Chondrocyte (in vitro differentiated cells): ENCODE measurements at places on chromosomes 16 and 17.

GRCh38 chr17:57518587-57519581 lies 226.2 kb downstream of the CCDC182 start:
- DNase-seq: no peak

- no peak for DNase-seq
Observed at GRCh38 chr17:3956327-3956957, 7.8 kb downstream of the ATP2A3 start.

GRCh38 chr17:65406552-65406951 lies 154.9 kb downstream of the AXIN2 start:
- DNase-seq: no peak

DNA sequence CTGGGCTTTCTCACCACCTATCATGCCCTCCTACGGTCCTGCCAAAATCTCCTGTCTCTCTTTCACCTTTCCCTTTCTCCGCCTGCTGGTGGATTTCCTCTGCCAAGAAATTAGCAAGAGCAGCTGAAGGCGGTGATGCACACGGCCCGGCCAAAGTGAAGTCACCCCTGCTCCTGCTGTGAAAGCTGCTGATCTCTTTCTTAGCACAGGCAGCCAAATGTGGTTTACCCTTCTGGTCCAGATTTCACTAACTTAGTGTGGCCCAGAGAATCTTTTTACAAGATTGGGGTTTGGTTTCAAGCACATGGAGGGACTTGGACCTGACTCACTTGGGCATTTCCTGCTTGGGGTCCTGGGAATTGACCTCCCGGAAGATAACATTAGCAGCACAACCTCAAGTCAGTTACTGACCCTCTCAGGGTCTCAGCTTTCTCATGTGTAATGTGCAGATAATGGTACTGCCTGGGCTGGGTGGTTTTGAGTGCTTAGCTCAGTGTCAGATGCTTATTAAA lies 155.7 kb downstream of the SOCS1 start:
- DNase-seq: no peak

DNA sequence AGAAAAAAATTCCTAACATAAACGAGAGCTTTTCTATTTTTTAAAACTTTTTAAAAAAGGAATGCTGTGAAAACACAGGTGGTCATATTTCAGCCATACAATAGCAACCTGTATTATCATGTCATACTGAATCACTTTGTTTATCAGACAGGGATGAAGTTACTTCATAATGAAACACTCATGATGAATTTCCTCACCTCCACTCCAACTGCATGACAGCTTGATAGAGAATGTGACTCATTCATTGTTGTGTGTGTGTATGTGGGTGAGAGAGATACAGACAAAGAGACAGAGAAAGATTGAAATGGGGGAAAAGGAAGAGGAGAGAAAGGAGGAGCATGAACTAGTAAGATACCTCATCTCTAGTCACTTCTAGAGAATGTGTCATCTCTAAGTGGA lies 109.0 kb downstream of the SYCE1L start:
- DNase-seq: no peak

GRCh38 chr17:57086069-57086930 lies 1.3 kb downstream of the AKAP1 start:
- DNase-seq: no peak

DNA sequence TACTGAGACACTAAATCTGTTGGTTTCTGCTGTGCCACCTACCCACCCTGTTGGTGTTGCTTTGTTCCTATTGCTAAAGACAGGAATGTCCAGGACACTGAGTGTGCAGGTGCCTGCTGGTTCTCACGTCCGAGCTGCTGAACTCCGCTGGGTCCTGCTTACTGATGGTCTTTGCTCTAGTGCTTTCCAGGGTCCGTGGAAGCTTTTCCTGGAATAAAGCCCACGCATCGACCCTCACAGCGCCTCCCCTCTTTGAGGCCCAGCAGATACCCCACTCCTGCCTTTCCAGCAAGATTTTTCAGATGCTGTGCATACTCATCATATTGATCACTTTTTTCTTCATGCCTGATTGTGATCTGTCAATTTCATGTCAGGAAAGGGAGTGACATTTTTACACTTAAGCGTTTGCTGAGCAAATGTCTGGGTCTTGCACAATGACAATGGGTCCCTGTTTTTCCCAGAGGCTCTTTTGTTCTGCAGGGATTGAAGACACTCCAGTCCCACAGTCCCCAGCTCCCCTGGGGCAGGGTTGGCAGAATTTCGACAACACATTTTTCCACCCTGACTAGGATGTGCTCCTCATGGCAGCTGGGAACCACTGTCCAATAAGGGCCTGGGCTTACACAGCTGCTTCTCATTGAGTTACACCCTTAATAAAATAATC lies 14.6 kb downstream of the STH start:
- DNase-seq: no peak

DNA sequence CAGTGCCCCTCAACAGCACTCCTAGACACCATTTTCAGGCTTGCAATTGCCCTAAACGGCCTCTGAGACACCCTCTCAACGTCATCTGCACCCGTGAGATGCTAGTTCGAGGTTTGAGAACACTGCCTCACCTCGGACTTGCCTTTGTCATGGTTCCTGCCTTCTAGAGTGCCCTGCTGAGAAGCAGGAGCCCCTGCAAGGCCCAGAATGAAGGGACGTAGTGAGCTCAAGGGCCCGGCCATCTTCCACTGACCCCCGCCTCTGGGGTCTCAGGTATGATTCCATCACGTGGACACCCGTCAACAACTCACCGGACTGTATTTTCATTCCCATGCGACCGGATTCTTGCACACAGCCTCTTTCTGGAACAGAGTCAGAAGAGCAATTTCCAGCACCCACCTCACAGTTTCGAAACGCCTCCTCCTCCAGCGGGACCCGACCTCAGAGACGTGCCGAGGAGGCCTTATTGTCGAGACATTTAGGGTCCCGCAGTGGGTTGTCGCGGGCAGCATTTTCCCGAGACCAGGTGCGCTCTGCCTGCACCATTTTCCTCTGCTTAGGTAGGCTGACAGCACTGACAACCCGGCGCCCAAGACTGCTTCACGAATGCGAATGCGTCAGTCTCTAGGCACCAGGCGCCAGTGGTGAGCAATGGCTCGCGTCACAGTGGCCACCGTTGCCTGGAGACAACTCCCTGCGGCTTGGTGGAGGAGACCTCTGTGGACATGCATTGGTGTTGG lies 999.9 kb downstream of the KCNJ18 start:
- no peak for DNase-seq

- no peak for DNase-seq
Observed at GRCh38 chr16:80541306-80541694, 507 bp downstream of the DYNLRB2 start.

DNA sequence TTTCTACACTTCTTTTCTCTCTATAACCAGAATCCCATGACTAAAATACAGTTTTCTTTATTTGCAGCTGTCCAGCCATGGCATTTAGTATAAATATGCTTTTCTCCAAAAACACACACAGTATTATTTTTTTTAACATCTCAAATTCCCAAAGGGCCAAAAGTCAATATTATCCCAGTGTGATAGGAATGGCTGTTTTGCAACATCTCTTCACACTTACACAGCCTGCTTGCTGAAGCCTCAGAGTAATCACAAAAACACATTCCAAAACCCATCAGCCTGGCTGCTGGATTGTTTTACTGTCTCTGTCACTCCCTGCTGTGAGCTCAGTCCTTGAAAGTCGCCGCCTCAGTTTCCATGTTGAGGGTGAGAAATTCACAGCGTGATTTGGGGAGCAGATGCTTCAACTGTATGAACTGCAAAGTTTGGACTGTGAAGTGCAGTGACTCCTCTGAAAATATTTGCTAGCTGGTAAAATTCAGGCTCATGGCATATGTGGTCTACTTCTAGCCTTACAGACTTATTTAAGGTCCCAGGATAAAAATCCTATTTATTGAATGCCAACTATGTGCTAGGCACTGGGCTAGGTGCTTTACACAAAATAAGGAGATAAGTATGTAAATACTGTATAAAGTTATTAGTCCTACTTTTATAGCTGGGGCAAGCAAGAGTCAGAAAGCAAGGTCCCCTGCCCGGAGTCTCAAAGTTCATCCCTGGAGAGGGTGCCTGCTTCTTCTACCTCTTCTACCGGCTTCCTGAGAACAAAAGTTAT lies 116.5 kb downstream of the SOCS1 start:
- peak; percentile 7 for DNase-seq

GRCh38 chr17:36535669-36536081 lies 888 bp downstream of the PIGW start:
- DNase-seq: no peak

DNA sequence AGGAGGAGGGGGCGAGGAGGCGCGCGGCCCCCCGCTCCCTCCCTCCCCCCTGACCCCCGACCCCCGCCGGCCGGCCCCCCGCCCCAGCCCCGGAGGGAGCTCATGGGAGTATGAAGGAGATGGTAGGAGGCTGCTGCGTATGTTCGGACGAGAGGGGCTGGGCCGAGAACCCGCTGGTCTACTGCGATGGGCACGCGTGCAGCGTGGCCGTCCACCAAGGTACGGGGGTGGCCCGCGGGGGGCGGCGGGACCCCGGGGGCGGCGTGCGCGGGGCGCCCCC lies 390 bp downstream of the MLLT6 start:
- DNase-seq: no peak

DNA sequence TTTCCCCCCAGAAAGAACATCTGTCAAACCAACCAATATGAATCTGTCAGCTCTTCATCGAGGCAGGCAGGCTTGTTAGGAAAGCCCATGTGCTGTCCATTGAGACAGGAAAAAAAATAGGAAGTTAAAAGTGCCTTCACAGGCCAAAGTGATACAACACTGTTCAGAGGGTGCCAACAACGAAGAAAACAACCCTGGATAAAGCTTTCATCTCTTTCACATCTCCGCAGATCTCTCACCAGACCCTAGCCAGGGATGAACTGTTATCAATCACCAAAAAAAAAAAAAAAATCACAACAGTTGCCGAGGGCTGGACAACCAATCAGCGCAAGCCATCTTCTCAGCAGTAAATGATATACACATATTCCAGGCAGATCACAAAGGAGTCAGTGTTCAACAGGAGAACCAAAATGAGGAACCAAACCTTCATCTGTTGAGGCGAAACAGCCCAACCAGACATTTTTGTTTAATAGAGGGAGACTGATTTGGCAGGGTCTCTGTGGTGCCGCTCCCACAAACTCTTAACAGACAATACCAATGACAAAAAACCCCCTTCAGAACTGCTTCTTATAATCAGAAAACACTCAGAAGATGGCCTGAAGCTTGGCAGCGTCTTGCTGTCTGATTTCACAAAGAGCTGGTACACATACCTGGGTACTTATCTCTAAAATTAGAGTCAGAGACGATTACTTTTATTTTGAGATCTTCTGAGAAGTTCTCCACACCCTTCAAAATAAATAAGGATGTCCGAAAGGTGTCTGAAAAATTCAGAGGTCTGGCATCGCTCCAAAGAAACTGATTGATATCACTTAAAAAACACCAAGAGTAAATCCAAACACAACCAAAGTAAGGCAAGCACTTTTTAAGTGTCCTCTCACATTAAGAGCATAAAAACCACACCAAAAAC lies 1.8 kb downstream of the MAP3K14 start:
- DNase-seq: no peak

- DNase-seq: peak; percentile 42
Observed at GRCh38 chr16:50667497-50668367, 13.4 kb downstream of the SNX20 start.

- DNase-seq: no peak
Observed at GRCh38 chr16:81629034-81629802, 149.9 kb upstream of the PLCG2 start.

- no peak for DNase-seq
Observed at GRCh38 chr16:74999219-74999608, 390 bp downstream of the ZNRF1 start.

DNA sequence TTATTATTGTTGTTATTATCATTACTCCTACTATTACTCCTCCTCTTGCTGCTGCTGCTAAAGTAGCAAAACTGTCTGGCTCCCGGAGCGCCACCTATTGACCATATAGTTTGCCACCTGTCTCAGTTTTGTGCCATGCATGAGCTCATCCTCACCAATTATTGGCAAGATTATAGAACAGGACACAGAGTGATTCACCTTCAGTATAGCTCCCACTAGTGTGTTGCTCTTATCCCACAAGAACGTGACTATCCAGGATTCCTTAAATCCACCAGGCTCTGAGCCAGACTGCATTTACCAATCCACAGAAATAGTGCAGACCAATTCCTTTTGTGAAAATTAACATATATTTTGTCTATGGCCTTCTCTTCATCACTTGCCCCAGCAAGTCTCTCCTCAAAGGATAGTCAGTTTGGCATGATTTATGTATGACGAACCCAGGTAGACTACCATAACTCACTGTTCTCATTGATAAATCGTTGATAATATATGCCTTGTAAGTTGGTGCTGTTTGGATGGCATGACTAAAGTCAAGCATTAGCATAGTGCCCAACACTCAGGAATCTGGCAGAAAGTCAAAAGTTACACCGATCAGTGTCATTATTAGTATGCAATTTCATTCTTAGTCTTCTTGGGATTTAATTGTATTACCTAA lies 405.5 kb upstream of the HSBP1 start:
- no peak for DNase-seq

DNA sequence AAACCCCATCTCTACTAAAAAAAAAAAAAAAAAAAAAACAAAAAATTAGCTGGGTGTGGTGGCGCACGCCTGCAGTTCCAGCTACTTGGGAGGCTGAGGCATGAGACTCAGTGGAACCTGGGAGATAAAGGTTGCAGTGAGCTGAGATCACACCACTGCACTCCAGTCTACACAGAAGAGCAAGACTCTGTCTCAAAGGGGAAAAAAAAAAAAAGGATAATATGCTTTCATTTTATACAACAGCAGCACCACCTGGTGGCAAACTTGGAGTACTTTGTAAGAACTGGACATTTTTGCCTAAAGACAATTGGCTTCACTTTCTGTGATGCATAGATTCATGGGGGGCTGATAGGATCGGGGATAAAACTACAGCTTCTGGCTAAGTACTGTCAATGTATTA lies 8.5 kb downstream of the CHTF8 start:
- DNase-seq: no peak

DNA sequence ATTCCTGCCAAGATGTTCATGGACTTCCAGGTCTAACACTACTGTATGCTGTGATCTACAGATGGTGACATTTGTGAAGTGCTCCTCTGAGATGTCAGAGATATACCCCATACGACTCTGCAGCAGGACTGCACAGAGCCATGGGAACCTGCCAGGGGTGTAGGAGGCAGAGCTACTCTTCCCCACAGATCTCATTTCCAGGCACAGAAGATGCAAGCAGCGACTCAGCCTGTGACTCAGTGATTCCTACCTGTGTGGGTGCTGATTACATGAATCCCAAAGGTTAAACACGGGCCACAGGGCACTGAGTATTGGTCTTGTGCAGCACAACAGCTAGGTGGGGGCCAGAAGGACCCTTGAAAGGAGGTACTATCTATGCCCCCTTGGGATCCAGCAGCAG lies 137.0 kb upstream of the SOX9 start:
- DNase-seq: no peak
